ENCODE measurements at places on chromosomes 7 and 10. TPM values are rescaled to one million over a fixed set of nuclear protein-coding genes. Genes with fewer than 3 reads are reported as not detected.

TFR2 gene
- 2.7 TPM for polyA plus RNA-seq

GRCh38 chr7:156021471-156021870, 209.2 kb upstream of the SHH start:
- no peaks in the 10 kb centered on the region for H3K4me1 ChIP-seq
- no peaks in the 10 kb centered on the region for H3K36me3 ChIP-seq
- no peaks in the 10 kb centered on the region for H3K27me3 ChIP-seq
- DNase-seq: no peak
- no peak overlapping the region for H3K4me3 ChIP-seq

DNA sequence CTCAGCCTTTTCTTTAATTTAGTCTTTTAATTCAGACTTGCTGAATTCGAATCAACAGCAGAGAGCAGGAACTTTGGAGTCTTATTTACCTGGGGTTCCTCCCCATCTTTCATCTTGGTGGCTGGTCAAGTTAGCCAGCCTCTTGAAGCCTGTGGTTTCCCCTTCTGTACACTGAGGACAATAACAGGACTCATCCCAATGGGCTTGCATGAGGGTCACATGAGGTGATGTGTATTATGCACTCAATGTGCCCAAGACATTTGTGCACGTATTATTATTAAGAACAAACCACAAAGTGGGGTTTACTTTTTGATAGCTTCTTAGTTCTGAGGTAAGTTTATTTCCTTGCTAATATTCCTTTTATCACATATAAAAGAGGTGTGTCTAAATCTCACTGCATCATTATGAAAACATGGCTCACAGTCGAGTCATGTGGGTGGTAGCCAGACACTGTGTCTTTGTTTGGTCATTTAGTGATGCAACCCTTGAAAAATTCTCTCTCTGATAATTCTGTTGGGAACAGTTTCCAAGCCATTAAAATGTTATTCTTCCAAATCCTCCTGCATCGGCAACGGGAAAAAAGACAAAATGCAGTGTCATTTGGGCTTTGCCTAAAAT, 86.5 kb upstream of the GRB10 start:
- no peaks in the 10 kb centered on the region for H3K36me3 ChIP-seq
- H3K4me3 ChIP-seq: no peak overlapping the region
- no peaks in the 10 kb centered on the region for H3K4me1 ChIP-seq
- no peak overlapping the region for H3K27ac ChIP-seq
- H3K27me3 ChIP-seq: peaks cover 3% of the 10 kb centered on the region

DNA sequence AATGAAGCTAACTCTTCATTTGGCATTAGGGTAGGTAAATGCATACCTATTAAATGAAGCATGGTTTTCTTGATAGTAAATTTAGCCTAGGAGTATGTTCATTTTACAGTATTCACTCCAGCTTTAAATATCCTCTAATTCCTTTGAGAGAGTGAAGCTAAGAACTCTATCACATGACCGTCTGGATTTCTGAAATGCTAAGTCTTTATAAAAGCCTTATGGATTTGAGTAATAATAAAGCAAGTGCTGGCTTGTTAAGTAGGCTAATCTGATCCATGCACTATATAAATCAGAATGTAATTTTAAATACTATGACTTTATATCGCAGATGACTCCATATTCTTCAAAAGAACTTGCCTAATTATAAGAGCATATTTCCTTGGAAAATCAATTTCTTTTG, 64.8 kb downstream of the REEP3 start:
- no peak overlapping the region for H3K27ac ChIP-seq
- H3K4me1 ChIP-seq: no peaks in the 10 kb centered on the region
- no peaks in the 10 kb centered on the region for H3K36me3 ChIP-seq
- no peak for DNase-seq
- H3K27me3 ChIP-seq: no peaks in the 10 kb centered on the region

DNA sequence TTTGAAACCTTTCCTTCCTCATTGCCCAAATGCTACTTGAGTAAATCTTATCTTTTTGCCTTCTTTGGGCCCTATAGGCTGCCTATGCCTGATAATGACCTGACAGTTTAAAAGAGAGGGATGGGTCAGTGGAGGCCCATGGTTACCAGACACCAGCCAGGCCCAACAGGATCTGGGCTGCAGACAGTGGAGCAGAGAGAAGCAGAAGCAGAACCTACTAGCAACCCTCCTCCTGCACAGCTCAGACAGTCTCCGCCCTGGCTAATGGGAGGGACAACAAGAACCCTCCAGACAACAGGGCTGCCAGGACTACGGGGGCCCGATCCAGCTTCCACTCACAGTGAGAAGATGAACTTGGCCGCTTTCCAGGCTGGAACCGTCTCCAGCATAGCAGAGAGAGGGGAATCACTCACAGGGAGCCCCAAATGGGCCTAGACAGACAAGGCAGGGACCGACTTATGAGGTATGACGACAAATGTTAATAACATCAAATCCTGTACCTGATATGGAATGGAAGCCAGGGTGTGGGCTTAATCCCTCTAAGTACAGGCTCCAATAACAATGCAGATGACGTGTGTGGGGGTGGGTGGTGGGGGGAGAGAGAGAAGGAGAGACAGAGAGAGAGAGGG, 31.7 kb upstream of the DGKI start:
- no peaks in the 10 kb centered on the region for H3K27me3 ChIP-seq
- no peak overlapping the region for H3K4me3 ChIP-seq
- no peak for DNase-seq
- peaks cover 17% of the 10 kb centered on the region for H3K36me3 ChIP-seq
- no peaks in the 10 kb centered on the region for H3K4me1 ChIP-seq
- H3K27ac ChIP-seq: no peak overlapping the region

PTPN20 gene
- polyA plus RNA-seq: 1.3 TPM

DNA sequence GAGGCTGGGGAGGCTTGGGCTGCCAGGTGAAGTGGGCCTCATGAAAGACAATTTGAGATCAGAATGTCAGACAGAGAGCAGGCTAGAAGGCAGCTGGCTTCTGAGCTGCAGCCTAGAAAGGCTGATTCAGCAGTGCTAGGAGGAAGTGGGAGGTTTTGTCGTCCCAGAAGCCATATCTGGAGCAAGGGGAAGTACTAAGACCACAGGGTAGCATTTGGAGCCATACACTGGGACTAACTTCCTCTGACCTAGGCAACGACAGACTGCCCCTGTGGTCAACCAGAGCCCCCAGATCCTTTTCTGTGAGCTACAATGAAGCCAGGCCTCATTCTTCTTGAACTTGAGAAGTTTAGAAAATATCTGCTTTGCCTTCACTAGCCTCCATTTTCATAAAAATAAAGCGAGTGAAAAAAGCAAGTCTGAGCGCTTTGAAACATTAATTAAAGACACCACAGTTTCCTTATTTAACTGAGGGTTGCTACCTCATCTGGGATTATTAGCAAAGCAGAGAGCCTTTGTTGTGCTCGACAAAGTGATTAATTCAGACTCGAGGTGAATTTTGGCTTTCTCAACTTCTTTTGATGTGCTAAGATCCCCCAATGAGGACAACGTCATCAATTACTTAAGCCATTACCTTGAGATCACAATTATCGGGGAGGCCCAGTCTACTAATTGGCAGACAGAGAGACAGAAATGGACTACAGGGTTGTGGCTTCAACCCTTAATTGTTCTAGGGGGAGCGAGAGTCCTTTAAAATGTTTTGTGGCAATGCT, 26.6 kb downstream of the TBXAS1 start:
- DNase-seq: no peak
- peaks cover 16% of the 10 kb centered on the region for H3K4me1 ChIP-seq
- H3K36me3 ChIP-seq: no peaks in the 10 kb centered on the region
